ENCODE measurements at places on chromosomes 6 and 20.

DNA sequence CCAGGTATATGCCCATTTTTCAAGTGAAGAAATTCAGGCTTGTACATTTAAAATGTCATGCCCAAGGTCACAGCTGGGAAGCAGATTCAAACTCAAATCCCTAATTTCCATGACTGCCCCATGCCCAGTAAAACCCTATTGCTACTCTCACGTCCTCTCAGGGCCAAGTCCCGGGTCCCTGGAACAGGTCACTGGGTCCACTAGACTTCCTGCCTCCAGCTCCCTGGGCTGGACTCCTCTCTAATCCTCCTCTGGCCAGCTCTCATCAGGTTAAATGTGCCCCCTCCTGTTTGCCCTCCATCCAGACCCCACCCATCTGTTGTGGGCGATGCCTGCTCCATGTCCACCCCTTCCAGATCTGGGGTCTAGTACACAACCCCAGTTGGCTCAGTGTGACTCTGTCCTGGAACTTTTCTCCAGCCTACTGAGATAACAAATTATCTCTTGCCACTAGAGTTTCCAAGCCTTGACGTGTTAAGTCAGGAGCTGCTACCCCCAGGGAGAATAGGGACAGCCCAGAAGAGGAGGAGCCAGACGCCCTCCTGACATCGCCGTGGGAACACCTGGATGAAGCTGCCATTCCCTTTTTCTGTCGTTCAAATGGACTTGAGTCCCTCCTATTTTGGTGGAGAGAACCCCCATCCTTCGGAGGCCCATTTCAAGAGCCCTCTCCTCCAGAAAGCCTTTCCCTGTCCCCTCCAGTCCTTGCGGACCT lies 3.7 kb upstream of the SPDEF start:
- DNase-seq, result no peak

GRCh38 chr6:136728976-136729515 lies 63.2 kb downstream of the MAP3K5 start:
- DNase-seq, result no peak

GRCh38 chr6:110352563-110353262 lies 5.4 kb downstream of the METTL24 start:
- no peak for DNase-seq

DNA sequence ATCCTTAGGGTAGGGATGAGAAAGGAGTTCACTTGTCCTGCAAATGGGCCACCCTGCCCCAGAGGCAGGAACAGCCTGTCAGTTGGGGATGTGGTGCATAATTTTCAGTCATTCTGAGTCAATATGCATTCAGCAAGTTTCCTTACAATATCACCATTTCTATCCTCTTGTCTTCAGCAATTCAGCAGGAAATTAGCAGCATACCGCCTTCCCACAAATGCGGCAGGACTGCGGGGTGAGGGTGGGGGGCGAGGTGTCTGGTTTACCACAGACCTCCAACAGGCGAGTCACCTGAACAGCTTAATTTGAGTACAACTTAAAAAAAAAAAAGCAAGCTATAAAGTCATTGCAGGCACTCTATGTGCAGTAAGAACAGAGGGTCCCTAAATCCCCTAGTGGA lies 126.8 kb downstream of the MAP3K7 start:
- DNase-seq, result peak; percentile 60
